Ammon's horn (tissue), 1 donor: ENCODE measurements at places on chromosomes 2 and 18.

GRCh38 chr2:207409517-207409916 lies 120.2 kb upstream of the CREB1 start:
- no peak for DNase-seq

DNA sequence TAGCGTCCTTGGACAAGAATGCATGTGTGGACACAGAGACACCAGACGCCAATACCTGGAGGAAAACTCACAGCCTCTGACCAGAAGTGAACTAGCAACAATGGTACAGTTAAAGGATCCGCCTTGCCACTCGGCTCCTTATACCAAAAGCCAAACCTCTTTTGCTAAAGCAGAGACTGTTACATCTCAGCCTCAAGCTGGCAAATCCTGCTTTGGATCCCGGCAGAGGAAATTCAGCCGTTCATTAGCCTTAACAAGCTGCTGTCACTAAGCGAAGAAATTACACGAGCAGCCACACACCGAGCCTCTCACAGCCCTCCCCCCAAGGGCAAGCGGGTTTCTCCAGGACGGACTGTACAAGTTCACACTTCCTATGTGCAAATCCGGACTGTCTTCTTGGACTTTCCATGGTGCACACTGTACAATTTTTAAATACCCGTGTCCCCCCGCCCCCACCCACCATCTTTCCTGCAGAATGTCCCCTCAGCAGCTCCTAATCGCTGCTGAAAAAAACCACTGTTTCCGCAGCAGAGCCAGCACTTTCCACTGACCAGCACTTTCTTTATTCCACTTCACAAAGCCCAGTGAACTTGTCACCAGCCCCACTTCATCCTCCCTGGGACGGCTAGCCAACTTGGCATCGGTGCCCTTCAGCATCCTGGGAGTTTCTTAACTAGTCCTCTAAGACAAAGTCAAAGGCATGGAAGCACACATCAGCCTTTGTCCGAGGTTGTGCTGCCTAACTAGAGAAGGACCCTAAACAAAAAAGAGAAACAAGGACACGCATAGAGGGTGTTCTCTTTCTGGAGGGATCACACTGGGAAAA lies 1.5 kb downstream of the KLF7 start:
- DNase-seq: peak; percentile 82

- DNase-seq: no peak
These were observed 73.7 kb upstream of the MSTN start for GRCh38 chr2:190136259-190136658.

DNA sequence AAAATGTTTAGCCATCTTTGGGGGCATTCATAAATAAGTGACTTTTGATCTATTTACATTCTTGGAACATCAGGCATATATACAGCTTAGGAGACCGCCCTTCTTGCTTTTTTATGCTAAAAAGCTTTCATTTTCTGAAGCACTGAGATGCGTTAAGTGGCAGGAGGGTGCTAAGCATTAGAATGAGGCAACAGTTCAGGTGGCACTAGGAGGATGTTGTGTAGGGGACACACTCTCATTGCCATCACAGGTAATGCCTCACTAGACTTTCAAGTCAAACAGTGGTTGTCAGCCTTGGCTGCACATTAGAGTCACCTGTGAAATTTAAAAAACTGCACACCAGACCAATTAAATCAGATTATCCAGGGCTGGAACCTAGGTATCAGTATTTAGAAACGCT lies 39.1 kb downstream of the EHBP1 start:
- no peak for DNase-seq

DNA sequence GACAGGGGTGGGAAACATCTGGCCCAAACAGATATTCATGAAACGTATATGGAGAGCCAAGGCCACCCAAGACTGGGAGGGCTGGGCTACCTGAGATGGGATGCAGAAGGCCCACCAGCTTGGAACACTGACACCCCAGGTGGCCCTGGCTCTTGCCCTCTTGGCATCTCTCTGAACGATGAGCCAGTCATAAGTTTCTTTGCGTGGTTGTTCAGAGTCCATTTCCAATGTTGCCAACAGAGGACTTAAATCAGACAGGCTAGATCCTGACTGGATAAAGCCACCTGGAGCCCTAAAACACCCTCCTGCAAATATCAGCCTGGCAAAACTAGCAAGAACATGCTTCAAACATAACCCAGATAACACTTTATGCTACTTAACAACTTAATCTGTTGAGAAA lies 42.6 kb downstream of the LPIN2 start:
- DNase-seq: no peak

GRCh38 chr2:15984368-15985255 lies 44.3 kb downstream of the MYCN start:
- DNase-seq: peak; percentile 98

GRCh38 chr2:11889101-11889850 lies 142.8 kb downstream of the LPIN1 start:
- DNase-seq: no peak

DNA sequence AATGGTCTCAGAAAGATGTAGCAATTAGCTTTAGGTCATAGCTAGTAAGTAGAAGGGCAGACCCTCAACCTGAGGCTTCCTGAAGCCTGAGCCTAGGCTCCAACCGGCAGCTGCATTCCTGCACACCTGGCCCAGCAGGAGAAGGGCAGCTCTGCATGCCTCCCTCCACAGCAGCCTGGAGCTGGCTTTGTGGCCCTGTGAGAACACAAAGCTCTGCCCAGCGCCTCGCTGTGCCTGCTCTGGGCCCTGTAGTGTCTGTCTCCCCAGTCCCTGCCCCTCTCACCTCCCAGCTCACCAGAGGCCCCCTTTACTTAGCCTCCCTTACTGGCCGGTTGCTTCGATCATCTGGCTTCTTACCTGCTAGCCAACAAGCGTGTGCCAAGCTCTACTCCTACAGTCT lies 6.7 kb downstream of the TMEM214 start:
- DNase-seq: no peak

- DNase-seq: peak; percentile 5
These were observed 3.4 kb downstream of the SERPINB2 start for GRCh38 chr18:63890950-63891304.

DNA sequence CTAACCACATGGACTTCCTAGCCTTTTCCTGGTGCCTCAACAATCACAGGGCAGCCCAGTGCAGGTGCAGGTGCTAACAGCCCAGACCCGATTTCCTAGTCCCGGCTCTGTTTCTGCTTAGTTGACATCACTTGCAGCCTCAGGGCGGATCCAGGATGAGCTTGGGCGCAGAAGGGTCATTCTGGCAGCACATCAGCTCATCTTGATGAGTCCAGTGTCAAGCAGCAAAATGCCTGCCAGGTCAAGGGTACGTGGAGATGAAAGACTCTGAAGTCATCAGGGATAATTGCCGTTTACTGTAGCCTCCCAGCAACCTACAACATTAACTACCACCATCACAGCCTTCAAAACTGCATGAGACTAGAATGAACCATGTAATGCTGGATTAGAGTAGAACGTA lies 39.4 kb upstream of the EFHD1 start:
- DNase-seq: no peak

DNA sequence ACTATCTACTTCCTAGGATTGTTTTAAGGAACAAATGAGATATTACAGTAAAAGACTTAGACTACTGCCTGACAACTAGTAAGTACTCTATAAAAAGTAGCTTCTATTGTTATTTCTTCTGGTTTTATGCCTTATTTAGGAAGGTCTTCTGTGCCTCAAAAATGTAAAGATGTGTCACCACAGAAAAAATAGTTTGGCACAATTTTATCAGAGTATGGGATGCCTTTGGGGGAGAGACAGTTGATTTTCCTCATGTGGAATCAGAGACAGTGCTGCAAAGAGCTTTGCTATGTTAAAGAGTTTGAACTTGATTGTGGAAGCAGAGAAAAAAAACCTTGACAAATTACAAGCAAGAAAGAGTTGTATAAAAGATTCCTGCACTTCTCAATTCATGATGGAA lies 98.4 kb downstream of the EHBP1 start:
- no peak for DNase-seq

DNA sequence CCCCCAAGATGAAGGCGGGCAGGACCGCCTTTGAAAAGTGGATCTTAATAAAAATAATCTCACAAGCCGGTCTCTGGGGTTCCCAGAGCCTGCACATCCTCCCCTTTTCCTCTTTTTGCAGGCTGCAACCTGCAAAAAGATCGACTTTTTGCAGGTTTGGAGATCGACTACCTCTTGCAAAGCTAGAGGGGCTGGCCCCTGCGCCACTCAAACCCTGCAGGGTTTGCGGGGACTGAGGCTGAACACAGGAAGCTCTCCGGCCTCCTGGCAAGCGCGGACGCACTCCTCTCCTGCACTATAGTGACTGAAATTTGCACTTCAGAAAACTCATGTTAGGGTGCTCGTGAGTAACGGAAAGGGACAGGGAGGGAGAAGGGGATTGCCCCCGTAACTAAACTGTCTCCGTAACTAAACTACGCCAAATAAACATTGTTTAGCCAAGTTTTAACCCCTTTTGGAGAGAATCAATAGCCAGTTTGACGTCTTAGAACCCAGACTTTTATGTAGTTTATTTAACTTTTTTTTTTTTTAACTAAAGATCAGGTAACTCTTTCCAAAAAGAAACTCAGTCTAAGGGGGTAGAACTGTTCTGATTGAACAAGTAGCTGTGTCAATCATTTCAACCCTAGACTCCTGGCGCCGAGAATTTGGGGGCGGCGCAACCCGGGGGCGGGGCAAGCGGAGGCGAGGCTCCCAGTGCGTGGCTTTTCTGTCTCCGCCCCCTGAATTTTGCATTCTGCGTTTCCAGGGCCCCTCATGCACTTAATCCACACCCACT lies 2.5 kb downstream of the IGFBP5 start:
- peak; percentile 70 for DNase-seq

GRCh38 chr2:127449414-127449813 lies 31.2 kb downstream of the PROC start:
- DNase-seq: no peak

GRCh38 chr18:46856973-46857372 lies 60.3 kb downstream of the PIAS2 start:
- peak; percentile 76 for DNase-seq

DNA sequence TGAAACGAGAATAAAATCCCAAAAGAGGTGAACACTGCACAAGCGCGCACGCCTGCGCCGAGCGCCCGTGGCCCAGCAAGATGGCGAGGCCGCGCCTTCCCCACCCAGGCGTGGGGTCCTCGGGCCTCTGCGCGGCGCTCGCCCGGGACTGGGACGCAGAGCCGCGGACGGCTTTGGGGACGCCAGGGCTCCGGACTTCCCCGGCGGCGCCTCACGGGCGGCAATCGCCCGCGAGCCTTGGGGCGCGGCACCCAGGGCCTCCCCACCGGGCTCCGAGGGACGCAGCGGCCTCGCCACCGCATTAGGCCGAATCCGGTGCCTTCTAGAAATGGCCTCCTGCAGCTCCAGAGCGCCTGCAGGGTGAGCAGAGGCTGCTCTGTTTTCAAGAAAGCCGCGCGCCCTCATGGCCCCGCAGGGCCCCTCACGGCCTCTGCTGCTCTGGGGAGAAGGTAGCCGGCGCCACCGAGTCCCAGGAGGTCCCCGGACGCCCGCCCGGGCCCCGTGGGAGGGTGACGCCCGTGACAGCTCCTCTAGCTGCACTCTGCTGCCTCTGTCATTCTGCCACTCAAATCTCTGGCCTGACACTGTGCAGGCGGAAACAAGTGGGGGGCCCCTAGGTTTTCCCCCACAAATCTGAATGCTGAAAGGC lies 35.9 kb upstream of the POMC start:
- DNase-seq: no peak

- DNase-seq: peak; percentile 5
These were observed 502 bp downstream of the EPAS1 start for GRCh38 chr2:46297546-46298271.

- no peak for DNase-seq
These were observed 4.6 kb downstream of the SNED1 start for GRCh38 chr2:241003047-241003360.

- no peak for DNase-seq
These were observed 44.7 kb downstream of the TTC32 start for GRCh38 chr2:19857100-19857499.

DNA sequence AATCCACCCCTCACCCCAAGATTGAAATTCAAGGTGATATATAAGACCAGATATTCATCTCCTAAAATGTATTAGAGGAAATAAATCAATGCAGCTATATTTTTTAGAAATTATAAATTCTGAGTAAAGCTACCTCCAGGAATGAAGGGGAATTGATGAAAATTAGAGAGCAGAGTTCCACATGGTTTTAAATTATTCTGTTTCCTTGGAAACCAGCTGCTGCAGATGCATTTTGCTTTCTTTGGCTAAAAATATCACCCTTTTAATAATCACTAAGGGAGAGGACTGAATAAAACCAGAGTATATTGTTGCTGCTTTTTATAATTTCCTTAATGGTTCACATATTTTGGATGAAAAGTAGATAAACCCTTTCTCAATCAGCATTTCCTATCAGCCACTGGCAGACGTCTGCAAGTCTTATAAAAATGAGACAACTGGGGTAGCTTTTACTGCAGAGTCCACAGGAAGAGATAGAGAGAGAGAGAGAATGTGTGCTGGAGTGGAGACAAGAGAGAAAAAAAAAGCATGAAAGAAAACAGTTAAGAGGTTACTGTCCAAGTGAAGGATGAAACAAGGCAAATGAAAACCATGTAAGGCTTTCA lies 2.0 kb downstream of the CSRNP3 start:
- no peak for DNase-seq

- DNase-seq: no peak
These were observed 147.2 kb downstream of the ASB1 start for GRCh38 chr2:238573916-238574315.

- no peak for DNase-seq
These were observed 6.2 kb downstream of the MBD2 start for GRCh38 chr18:54218299-54218698.

DNA sequence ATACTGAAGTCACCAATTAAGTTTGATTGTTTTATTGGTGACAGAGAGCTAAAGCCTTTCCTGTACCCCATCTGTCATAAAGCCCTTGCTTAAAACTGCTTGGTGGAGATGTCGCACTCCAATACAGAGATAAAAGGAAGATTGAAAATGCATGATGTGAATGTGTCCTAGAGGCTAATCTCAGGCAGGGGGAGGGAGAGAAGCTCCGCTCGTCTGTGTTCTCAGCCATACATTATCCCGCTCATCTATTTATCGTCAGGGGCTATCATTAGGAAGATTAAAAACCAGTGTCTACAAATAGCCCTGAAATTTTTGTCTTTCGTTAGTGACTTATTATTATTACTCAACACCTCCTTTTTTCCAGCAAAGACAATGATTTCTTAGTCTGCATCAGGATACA lies 110.3 kb downstream of the CMPK2 start:
- no peak for DNase-seq

GRCh38 chr2:75465317-75465984 lies 95.3 kb downstream of the EVA1A start:
- DNase-seq: no peak

DNA sequence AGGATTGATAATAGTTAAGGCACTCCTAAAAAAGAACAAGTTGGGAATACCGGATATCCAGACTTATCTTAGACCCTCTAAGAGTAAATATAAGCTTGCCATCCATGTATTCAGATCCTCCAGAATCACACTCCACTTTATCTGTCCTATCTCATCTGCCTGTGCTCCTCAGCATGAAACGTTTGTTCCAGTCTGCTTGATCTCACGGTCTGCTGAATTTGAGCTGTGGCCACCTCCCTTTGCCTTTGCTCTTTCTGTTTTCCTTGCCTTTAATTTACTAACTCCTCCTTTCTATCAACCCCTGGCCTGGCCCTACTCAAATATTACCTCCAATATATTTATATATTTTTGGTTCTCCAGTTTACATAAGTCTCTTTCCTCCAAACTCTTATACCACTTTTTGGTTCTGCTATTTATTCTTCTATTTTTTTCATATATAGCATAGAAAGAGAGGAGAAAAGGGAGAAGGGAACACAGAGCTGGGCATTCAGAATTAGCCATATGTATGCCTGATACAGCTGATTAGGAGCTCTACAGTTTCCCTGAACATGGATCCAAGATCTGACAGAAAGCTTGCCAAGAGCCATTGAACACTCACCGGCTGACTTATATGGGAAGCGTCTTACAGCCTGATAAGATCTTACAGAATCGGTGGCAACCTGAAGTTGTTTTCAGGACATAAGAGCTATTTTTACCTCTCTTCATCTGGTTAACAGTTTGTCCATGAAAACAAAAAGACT lies 21.8 kb upstream of the DNAJC27 start:
- DNase-seq: no peak
